H7 (cell line): ENCODE measurements at places on chromosomes 1 and 21. TPM values are rescaled to one million over a fixed set of nuclear protein-coding genes. Genes with fewer than 3 reads are reported as not detected.

DNA sequence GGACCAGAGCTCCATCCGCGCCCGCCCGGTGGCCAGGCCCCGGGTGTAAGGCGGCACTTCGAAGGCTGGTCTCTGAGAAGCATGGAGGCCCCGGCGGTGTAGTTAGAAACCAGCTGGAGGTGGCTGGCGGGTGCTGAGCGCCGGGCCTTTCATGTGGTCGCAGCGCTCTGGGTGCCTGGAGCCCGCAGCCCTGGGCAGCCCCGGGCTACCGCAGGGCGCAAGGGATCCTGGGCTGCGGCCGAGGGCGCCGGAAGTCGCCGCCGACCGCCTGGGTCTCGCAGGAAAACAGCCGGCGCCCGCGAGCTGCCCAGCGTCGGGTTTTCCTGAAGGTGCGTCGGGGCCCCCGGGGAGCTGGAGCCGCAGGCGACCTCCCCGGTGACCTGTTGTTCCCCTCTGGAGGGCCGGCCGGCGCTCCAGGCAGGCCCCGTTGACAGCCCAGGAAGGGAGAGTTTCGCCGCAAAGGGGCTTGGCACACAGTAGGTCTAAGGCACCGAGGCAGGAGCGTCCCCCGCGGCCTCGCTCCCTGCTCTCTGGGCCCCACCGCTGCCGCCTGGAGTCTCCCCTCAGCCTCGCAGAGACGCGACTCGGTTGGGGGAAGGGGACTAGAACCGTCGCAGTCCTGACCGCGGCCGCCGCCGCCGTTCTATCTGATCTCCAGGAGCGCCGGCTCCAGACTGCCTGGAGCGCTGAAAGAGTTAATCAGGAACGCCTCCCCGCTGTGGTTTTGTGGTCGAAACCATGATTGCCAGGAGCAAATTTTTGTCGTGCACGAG, 2.7 kb downstream of the GRHL3 start:
- peak; percentile 82 for DNase-seq

- peak; percentile 92 for DNase-seq
These were observed 64.6 kb downstream of the SIK1 start for GRCh38 chr21:43362321-43362791.

- no peak for DNase-seq
These were observed 1016.1 kb downstream of the KCNT2 start for GRCh38 chr1:195591917-195592672.

GRCh38 chr1:181551249-181551648, 67.9 kb downstream of the CACNA1E start:
- DNase-seq = peak; percentile 19

GRCh38 chr1:8351693-8352470, 34.0 kb downstream of the SLC45A1 start:
- peak; percentile 93 for DNase-seq

GRCh38 chr1:39919545-39919944, 17.8 kb upstream of the MYCL start:
- DNase-seq = peak; percentile 87

DNA sequence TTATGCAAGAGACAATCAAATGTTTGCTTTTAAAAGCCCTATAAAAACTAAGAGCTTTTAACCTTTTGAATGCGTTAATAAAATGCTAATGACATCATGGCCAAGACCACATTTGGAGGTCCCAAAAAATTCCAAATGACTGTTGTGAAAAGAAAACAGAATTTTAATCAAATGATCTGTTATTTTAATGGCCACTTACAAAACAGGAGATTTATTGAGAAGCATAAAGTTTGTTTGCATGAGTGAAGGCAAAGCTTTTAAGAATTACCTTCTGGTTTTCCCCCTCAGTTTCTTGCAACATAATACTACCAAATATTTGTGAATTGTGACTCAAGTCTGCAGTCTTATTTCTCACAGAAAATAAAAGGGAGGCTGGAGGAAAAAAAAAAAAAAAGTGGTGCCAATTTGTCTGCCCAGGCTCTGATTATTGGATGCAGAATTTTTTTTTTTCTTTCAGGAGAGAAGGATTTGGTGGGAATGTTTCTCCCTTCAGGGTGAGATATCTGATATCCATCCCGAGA, 60.7 kb downstream of the GORAB start:
- no peak for DNase-seq

- no peak for DNase-seq
These were observed 1.5 kb downstream of the TRIM62 start for GRCh38 chr1:33180226-33180910.

GRCh38 chr1:33248244-33248643, 8.0 kb upstream of the ZNF362 start:
- DNase-seq = no peak

- DNase-seq = peak; percentile 13
These were observed 5.9 kb upstream of the NUF2 start for GRCh38 chr1:163315773-163316374.

DNA sequence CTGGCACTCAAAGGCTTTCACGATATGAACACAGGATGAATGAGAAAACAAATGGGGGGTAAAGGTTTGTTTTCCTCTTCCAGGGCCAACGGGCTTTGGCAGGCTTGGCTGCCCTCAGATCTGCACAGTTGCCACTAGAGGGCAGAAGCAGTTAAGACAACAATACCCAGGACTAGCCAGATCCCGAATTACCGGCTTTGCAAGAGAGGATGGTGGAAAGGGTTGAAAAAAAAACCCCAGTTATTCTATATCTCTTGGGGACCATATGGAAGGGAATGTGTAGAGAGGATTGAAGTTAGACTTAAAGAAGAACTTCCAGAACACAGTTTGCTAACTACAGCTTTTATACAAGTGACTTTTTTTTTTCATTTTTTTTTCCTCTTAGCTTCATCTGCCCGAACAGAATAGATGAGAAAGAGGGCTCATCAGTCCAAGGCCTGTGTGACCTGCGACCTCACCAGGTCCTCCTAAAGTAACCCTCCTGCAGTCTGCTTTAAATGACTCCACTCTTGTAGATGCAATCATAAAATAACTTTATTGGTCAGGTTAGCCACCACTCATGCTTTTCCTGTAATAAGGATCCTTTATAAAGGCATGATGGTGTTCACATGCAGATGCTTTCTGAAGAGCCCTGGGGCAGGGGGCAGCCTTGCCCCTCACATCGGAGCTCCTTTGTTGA, 10.7 kb downstream of the FMOD start:
- DNase-seq = peak; percentile 91

- peak; percentile 4 for DNase-seq
These were observed 241.1 kb upstream of the B3GALT2 start for GRCh38 chr1:193427524-193427923.

GRCh38 chr1:25571522-25571970, 28.1 kb downstream of the LDLRAP1 start:
- DNase-seq = no peak

Gene CORT
- 0.28 and 0.74 TPM in 2 replicates for total RNA-seq

DNA sequence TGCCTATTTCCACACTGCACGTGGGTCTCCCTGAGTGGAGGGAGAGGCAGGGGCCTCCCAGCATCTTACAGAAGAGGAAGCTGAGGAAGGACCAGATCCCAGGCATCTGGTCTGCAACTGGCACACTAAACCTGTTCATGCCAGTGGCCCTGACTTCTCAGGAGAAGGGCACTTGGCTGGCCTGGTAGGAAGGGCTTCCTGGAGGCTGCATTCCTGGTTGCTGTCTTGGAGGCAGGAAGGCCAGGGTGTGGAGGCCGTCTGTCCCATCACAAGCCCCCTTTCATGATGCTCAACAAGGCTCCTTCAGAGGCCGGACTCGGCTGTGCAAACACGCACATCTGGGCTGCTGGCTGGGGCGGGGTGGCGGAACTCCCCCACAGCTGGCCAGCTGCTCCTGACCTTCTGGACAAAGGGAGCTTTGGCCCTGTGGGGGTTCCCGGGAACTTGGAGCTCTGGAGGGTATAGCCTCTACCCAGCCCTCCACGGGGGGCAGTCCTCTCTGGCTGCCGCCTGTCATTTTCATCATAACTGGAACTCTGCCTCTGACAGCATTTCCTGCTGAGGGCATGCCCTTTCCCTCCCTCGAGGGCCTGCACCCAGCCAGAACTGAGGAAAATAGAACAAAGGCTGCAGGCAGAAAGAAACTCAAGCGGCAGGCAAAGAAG, 39.2 kb upstream of the POU3F1 start:
- DNase-seq = no peak

DNA sequence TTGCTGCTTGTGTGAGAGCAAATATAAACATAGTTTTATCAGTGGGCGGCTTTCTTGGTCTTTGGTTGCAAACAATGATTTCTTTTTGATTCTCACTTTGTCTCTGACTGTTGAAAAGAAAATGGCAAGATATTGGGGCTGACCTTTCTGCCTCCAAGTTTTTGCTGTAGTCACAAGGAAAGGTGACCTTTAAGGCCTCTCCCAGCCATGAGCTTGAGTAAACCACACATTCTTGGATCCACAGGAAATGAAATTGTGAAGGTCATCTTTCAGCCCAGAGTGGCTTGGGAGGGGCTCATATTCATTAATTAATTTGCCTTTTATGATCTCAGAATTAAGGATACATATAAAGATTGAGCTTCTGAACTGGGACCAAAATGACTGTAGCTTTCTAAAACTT, 241.6 kb downstream of the BACH1 start:
- no peak for DNase-seq

DNA sequence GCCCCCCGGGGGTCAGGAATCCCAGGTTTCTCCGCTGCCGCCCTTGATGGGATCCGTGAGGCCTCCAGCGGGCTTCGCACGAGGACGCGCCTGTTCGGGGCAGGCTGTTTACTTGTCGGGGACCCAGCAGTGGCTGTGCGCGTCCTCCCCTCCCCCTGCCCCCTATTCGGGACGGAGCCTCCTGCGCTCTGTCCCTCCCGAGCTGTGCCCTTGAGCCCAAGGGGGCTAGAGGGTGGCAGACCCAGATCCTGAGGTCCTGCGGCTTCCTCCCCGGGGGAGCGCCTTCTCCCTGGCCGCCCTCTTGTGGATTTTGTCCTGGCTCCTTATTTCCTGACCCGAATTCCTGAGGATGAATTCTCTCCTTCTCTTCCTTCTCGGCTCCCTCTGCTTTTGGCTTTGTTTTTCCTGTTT, 38.4 kb downstream of the PIK3CD start:
- DNase-seq = peak; percentile 84

Gene TINAGL1
- total RNA-seq = 11.5 and 14.2 TPM in 2 replicates

- no peak for DNase-seq
These were observed 63.2 kb upstream of the DUSP10 start for GRCh38 chr1:221805121-221805520.

Gene FAM110D
- 1.00 and 2.7 TPM in 2 replicates for total RNA-seq
